ENCODE measurements at places on chromosomes 7 and 10. TPM values are rescaled to one million over a fixed set of nuclear protein-coding genes. Genes with fewer than 3 reads are reported as not detected.

- no peak for DNase-seq
Observed at GRCh38 chr7:29573567-29573966, 9.9 kb downstream of the PRR15 start.

DDC gene
- 64.0 TPM for polyA plus RNA-seq

GRCh38 chr7:28528899-28529298 is 116.6 kb downstream of the CREB5 start:
- no peak for DNase-seq

- no peak for DNase-seq
Observed at GRCh38 chr7:142133731-142134148, 22.2 kb downstream of the MGAM2 start.

- no peak for DNase-seq
Observed at GRCh38 chr7:70520611-70521010, 611.3 kb upstream of the GALNT17 start.

GRCh38 chr7:74153736-74154135 is 20.4 kb upstream of the EIF4H start:
- DNase-seq = no peak

PRKG1 gene
- 12.6 TPM for polyA plus RNA-seq

DNA sequence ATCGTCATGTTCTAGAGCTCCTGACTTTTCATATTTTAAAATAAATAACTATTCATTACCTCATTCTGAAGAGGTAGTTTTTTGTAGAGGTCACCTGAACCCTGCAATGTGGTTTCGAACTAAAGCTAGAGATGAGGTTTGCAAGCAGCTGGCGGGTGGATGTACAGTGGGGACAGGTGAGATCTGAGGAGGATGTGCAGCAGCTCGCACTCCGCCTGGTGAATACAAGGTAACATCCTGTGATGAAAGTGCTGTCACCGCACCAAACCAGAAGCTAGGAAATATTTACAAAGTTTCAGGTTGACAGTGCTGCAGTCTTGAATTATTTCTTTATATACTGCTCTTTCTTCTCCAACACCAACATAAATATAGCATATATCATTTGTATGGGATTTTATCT is 26.5 kb downstream of the NDUFB2 start:
- DNase-seq = no peak
